Activated naive CD8-positive, alpha-beta T cell treated with anti-CD3 and anti-CD28 coated beads, Interleukin-2, amount 50 U/mL, for 16 hours (primary cell): ENCODE measurements at places on chromosomes 12 and 14.
A peak's percentile ranks its signal among the peaks of the same experiment; 100 is the strongest.

DNA sequence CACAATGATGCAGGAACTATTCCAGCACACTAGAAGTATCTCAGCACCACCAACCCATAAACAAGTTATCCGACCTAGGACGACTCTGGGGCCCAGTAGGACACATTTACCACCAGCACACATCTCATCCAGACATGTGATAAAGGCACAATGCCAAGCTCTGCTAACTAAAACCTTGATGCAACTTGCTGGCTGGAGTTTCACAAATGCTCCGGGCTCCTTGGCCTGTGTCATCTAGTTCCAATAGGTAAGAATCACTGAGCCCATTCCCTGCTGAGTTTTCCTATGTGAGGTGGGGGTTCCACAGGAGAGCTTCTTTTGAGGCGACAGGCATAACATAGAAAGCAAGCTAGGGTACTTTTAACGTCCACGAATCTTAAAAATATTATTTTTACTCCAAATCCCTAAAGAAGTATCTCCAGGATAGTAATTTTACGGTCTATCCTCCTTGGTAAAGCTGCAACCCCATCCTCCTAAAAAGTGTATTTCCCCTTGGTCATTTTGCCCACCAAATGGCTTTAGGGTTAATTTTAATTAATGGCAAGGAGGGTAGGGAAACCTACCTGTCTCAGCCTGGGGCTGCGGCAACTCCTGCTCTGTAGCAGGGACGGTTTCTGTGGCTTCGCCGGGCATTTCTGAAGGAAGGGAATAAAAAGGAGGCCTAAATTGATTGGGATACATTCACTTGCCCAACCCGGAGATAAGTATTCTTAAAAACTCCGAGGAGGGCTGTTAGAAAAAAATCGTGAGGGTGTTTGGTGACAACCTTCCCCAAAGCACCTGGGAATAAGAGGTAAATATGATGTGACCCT lies 1.0 kb downstream of the NACA start:
- no peak for DNase-seq

DNA sequence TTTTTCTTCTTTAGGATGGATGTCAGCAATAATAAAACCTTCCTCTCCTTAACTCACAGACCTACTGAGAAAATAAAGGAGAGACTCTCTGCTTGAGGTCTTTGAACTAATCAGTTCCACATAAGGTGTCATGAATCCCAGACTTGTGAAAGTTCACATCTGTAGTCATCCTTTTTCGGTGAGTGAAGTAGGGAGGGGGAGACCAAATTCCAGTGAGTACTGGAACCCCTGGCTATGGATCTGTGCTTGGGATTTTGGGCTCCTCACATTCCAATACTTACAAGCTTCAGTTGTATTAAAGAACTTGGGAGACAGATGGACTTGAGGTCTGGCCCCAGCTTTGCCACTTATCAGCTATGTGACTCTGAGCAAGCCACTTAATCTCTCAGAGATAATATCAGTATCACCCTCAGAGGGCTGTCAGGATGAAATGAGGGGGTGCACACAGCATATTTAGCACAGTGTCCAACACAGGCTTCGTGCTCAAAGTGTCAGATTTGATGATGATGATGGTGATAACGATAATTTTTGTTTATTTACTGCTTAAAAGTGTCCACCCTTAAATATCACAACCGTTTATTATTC lies 34.8 kb upstream of the APPL2 start:
- no peak for DNase-seq

DNA sequence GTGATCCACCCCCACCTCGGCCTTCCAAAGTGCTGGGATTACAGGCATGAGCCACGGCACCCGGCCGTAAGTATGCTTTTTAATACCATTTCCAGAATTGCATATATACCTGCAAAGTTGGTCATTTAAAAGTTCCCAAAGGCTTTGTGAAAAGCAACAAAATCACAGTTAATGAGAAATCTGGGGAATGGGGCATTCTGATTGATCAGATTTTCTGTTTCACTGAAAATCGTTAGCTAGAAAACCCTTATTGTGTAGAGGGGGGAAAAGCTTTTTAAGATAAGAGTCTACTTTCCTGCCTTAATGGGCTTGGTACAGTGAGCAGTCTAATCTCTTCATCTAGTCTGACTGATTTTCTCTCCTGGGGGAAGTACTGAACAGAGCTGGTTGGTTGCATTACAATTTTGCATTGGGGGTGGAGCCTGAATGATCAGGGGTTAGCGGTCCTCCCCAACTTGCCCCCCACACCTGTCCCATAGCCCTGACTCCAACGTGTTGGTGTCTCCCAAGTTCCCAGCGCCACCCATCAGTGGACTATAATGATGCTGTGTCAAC lies 23.8 kb downstream of the IL31 start:
- DNase-seq, result no peak

- no peak for DNase-seq
These were observed 160.1 kb downstream of the LRFN5 start for GRCh38 chr14:41766772-41767171.

DNA sequence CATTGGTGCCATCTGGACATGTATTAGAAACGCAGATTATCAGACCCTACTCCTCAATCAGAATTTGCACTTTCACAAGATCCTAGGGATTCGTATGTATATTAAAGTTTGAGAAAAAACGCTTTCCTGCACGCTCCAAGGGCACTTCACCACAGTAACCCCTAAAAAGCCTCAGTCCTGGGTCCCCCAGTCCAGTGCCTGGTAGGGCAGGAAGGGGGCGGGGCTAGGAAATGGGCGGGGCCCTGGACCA lies 369 bp downstream of the DEPDC4 start:
- DNase-seq, result peak; percentile 89

GRCh38 chr12:123142518-123142840 lies 8.4 kb downstream of the PITPNM2 start:
- DNase-seq, result no peak

- no peak for DNase-seq
These were observed 3.3 kb upstream of the SCARB1 start for GRCh38 chr12:124866883-124867400.

DNA sequence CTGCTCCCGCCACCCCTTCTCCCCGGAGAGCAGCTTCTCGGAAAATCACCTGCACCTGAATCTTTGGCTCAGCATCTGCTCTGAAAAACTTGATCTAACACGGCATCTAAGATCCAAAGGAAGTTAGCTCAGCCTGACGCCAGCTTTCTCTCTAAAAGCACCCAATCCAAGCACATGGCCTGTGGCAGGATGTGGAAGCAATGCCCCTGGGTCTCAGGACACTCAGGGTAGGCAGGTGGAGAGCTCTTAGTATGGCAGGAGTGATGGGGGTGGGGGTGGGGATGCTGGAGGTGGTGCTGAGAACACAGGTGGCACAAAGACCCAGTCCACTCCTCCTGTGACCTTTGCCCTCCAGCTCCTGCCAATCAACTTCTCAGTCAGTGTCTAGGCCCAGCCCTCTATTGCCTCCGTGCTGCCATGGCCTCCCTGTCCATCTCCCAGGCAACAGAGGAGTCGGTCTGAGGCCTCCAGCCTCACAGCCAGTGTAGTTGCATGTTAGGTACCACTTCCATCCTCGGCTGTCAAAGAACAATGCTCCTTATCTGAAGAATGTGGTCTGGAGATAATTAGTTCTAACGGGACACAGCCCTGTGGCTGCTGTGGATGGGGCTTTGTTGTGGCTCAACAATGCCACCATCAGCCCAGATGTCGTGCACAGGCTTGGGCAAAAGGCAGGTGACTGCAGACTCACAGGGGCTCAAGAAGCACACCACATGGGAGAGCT lies 180.0 kb upstream of the C14orf180 start:
- no peak for DNase-seq

- DNase-seq, result no peak
These were observed 129.5 kb upstream of the NCOR2 start for GRCh38 chr12:124696693-124697476.

- DNase-seq, result no peak
These were observed 54.5 kb downstream of the APAF1 start for GRCh38 chr12:98699586-98699985.

- DNase-seq, result peak; percentile 72
These were observed 311.9 kb downstream of the DUSP6 start for GRCh38 chr12:89040146-89040964.

DNA sequence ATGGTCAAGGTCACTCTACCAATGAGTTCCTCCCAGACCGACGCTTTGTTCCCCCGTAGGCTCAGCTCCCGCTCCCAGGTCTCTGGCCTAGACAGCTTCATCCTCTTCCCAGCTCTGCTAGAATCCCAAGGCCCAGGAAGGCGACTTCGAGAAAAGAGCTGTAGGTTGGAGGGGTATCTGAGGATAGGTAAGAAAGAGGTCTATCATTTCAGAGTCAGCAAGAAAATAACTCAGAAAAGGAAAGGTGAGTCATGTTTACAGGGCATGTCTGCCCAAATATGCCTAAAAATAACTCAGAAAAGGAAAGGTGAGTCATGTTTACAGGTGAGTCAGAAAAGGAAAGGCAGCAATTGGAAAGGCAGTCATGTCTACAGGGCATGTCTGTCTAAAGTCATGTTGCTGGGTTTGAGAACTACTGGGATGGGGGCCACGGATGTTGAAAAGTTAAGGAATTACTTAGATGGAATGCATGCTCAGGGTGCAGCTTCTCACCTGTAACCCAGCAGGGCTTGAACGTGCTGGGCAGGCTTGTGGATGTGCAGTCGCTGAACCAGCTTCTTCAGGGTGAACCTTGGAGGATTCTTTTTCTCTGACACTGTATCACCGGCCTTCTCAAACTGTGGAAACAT lies 12.2 kb downstream of the TEP1 start:
- DNase-seq, result no peak

DNA sequence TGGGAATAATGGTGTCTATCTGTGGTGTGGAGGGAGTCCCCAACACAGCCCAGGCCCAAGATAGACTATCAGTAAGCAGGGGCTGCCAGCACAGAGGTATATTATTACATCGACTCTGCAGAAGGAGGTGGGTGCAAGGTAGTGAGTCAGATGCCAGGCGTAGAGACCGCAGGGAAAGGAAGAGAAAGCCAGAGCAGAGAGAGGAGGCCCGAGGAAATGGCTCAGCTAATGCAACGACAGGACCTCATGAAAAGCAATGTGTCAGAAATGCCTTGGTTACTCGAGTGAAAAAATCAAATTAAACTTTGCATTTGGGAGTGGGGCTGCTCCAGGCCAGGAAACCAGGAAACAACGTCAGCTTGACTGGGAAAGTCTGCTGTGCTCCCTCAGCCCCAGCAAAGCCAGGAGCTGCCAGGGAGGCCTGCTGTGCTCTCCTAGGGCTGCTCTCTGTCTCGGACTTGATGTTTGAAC lies 173.2 kb downstream of the SUDS3 start:
- DNase-seq, result no peak

DNA sequence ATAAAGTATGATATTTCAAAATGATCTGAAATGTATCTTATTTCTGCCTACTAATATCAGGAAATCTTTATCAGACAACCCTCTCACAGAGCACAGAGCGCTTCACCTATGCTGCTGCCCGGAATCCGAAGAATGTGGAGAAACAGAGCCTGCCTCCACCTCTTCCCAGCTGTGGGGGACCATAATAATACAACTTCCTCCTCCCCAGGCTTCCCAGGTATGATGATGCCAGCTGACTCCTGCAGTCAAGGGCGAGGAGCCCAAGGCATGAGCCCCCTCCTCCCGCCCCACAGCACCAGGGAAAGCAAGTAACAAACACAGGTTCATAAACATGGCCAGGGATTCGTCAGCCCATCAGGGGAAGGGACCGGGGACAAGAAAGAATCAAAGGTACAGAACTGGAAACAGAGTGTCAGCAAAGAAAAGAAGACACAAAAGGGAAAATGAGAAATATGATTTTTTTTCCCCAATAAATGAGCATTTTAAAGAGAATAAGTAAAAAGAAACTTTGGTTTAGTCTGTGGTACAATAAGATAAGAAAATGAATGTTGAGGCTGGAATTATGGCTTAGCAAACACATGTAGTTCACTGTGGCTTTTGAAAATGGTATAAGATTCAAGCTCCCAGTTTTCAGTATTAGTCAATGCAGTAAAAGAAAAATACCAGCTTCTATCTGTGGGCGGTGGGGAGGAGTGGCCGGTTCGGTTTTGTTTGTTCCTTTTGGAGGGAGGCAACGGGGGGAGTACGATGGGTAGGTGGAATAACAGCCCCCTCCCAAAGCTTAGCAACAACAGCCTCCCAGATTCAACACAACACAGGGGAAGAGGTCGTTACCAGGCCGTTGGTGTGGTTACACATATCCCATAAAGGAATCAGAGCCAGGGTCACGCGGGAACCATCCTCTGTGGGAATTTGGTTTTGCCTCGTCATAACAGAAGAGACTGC lies 68.3 kb downstream of the SETD3 start:
- no peak for DNase-seq

- no peak for DNase-seq
These were observed 165.3 kb upstream of the PRMT8 start for GRCh38 chr12:3325736-3326135.

DNA sequence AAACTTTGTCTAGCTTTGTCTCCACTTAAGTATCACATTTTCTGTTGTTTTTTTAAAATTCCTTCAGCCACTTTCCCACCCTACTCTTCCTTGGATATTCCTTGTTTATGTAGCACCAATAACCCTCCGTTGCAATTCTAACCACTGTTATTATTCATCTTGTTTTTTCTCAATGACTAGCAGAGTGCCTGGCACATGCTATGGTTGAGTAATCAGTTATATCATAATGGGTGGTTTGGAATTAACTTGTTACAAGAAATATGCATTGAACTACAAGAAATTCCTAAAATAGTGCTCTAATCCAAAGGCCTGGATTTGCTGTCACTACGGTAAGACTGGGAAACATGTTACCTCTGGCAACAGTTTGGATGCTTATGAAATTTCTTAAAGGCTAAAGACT lies 756.6 kb downstream of the NOVA1 start:
- no peak for DNase-seq

DNA sequence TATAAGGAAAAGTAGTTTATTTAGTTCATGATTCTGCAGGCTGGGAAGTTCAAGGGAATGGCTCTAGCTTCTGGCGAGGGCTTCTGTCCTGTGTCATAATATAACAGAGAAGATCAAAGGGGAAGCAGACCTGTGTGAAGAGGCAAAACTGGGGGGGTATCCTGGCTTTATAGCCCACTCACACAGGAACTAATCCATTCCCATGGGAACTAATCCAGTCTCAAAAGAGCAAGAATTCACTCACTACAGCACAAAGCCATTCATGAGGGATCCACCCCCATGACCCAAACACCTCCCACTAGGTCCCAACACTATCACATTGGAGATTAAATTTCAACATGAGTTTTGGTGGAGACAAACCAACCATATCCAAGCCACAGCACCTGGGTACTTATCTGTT lies 6.9 kb downstream of the ALDH6A1 start:
- DNase-seq, result no peak

DNA sequence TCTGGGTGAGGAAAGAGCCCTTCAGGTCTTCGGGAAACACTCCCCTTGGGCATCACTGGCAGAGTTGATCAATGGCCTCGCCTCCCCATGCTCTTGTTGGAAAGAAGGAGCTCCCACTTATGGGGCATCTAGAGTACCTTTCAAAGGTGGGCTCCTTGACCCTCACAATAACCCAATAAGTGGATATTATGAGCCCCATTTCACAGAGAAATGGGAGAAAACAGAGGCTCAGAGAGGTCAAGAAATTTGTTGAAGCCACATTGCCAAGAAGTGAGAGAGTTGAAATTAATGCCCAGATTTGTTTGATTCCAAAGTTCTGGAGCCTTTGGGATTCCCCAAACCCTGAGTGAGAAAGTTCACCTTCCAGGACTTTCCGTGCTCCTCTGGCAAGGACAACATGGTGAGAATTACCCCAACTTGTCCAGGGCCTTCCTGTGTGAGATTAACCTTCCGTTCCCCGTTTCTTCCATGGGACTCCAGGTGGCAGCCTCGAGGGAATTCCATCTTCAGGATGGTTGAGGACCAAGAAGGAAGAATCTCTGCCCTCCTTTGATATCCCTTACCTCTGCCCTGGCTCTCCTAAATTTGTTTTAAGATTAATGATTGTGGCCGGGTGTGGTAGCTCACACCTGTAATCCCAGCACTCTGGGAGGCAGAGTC lies 7.5 kb upstream of the CHD4 start:
- DNase-seq, result no peak
